EH (cell line): ENCODE measurements at places on chromosomes 12 and 14.

DNA sequence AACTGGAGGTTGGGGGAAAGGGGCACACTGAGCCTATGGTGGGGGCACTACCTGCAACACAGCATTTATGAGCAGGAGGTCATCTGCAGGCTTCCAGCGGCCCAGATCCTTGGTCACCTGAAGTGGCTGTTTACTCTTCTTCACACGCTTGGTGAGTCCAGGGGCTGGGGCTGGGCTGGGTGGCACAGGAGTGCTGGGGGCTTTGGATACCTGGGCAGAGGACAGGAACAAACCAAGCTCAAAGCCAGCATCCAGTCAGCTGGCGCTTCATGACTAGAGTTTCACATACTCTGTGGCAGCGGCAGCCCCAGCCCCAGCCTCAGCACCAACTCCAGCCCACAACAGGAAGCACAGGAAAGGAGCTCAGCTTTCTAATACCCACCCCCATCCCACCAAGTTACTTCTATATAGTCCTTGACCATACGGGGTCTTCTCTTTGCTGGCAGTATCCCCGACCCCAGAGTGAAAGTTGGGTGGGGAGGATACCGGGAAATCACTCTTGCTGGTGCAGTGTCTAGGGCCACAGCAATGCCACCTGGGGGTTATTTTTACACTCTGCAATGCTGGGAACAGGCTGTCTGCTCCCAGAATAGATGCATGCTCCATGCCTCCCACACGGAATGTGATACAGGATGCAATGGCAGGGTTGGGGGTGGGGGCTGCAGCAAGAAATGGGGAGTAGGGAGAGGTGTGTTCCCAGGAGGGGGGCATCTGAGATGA, 3.1 kb downstream of the MCRS1 start:
- DNase-seq: no peak

DNA sequence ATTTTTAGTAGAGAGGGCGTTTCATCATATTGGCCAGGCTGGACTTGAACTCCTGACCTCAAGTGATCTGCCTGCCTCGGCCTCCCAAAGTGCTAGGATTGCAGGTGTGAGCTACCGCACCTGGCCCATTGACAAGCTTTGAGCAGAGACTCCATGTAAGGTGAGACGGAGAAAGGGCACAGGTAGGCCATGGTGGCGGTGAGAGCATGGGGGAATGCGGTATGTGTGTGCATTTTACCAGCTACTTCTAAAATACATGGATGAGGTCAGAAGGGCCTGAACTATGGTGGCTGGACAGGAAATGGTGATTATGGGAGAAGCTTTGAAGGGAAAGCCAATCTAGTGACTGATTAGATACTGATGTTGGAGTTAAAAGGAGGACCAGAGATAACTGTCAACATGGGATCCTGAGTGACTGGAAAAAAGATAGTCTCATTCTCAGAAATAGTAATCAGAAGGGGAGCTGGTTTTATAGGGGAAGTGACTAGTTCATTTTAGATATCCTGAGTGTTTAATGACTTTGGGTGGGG, 21.9 kb upstream of the PTPRB start:
- no peak for DNase-seq

DNA sequence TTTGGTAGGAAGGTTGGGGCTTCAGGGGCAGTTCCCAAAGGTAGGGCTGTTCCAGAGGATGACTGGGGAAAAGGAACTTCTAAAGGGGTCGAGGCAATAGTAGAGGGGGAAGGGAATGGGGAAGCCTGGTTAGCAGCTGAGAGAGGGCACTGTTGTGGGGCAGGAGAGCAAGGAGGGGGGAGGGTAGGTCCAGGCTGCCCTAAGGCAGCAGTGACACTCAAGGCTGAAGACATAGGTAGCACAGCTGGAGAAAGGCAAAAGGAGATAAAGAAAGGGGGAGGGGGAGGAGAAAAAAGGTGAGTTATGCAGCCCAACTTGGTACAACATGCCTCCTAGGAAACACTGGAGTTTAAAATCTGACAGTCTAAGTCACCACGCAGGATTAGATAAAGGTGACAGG, 3.9 kb downstream of the NACA start:
- DNase-seq: no peak

DNA sequence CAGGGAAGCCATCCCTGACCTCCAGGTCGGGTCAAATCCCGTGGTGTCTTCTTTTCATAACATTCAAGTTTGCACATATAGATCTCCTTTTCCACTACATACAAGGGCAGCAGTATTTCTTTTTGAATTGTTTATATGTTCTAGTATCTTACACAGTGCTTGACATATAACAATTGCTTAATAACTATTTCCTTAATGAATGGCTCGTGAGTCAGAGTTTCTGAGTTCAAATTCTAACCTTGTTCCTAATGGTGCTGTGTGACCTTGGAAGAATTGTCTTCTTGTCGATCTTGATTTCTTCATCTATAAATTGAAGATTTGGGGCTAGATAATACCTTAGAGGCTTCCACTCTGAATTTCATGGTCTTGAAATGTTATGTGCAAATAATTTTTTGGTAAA, 57.2 kb upstream of the PELI2 start:
- DNase-seq: no peak

DNA sequence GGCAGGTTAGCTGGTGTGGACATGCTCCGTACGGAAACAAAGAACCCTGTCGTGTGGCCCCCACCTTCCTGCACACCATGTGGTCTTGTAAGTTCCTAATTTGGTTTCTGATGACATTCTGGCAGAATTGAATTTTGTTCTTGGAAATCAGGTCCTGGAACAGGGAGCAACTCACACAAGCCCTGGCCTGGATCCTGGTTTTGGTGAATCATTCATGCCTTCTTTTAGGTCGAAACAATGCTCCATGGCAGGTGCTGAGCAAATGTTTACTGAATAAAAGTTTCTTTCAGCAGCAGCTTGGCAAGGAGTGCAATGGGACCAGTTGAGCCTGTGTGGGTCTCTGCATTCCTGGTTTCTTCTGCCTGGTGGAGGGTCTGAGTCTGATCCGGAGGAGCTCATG, 978.4 kb downstream of the BCL11B start:
- DNase-seq: no peak
